ENCODE measurements at places on chromosomes 6 and 20. TPM values are rescaled to one million over a fixed set of nuclear protein-coding genes. Genes with fewer than 3 reads are reported as not detected.

DNA sequence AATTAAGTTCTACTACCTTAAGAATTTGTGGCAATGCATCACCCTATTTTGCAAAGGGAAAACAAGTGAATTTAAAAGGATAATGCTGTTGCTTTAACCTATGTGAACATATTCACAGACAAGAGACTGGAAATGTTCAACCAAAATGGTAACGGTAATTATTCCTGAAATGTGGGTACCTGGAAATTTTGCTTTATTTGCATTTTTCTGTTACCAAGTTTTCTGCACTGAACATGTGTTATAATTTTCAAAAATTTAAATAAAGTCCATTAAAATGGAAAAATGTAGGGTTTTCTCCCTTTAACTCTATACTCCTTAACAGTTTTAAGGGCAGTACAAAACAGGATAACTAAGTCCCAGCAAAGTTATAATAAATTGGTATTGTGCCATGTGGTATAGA is 66.4 kb downstream of the EPB41L2 start:
- H3K4me3 ChIP-seq = no peak overlapping the region
- DNase-seq = no peak
- no peaks in the 10 kb centered on the region for H3K27me3 ChIP-seq
- no peaks in the 10 kb centered on the region for H3K36me3 ChIP-seq

DNA sequence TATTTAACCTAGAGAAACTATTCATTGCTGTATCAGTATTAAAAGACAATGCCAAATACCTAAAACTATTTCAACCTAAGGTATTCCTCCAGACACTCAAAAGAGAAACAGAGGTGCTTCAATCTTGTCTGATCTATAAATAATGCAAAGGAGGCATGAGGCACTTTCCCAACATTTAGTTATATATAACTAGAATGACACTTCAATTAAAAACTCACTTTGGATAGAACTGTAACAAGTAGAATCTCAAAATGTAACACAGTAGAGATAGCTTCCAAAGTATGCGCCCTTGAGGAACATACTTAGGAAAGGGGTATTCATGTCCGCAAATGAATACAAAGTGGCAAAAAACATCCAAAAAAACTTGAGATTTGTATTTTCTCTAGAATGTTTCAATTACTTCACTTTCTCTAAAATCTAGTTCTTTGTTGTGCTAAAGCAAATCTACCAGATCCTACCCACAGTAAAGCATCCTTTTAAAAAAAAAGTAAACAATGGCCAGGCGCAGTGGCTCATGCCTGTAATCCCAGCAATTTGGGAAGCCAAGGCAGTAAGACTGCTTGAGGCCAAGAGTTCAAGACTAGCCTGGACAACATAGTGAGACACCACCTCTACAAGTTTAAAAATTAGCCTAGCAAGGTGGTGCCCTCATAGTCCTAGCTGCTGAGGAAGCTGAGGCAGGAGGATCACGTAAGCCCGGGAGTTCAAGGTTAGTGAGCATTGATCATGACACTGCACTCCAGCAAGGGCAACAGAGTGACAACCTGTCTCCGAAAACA is 10.3 kb downstream of the SYNCRIP start:
- no peak for DNase-seq
- no peak overlapping the region for H3K4me3 ChIP-seq
- peaks cover 59% of the 10 kb centered on the region for H3K36me3 ChIP-seq
- H3K4me1 ChIP-seq = no peaks in the 10 kb centered on the region
- H3K27me3 ChIP-seq = no peaks in the 10 kb centered on the region

DNA sequence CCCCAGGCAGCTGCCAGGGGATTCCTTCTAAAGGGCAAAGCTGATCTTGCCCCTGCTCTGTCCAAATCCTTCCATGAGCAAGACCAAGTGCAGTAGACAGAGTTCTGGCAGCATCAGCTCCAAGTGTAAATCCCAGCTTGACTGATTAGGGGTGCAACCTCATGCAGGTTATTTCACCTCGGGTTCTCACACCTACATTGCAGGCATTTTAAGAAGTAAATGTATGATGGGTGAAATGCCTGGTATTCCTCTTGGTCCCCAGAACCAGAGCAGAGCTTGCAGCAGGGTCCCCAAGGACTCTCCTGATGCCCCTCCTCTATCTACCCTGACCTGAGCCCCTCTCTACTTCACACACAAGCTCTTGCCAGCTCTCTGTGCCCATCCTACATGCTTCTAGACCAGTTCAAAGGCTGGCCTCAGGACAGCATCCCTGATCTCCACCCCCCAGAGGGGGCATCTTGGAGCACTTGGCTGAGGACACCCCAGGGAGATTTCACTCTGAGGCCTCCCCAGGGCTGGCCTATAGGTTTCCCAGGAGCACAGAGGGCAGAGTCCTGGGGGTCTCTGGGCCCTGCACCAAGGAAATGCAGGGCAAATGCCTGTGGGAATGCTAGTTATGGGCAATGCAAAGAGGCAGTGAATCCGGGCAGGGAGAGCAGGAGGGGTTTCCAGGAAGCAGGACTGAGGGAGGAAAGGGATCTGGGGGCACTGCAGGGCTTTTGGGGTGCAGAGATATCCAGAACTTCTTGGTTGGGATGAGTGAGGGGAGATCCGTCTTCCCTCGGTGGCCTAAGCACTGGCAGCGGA is 1.0 kb downstream of the LZTS3 start:
- peak overlapping the region; percentile 84 for H3K4me3 ChIP-seq
- peaks cover 20% of the 10 kb centered on the region for H3K4me1 ChIP-seq
- no peak overlapping the region for H3K27ac ChIP-seq

Gene SLC22A2
- 0.04 TPM for total RNA-seq

DNA sequence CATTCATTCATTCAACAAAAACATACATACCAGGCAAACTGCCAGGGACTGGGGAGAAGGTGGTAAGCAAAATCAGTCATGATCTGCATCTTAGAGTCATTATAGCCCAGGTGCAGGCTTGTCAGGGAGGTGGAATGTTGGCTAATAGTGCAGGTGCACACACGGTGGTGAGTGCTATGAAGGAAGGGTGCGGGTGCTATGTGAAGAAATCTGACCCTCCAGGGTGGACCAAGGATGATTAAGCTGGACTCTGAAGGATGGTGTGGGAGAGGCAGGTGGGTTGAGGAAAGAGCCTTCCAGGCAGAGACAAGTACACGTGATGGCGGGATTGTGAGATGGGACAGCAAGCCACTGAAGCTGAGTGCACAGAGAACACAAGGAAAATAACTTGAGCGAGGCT is 77.4 kb downstream of the B3GAT2 start:
- H3K4me3 ChIP-seq = no peak overlapping the region
- no peak for DNase-seq
- H3K27me3 ChIP-seq = no peaks in the 10 kb centered on the region
- no peaks in the 10 kb centered on the region for H3K4me1 ChIP-seq
- H3K27ac ChIP-seq = no peak overlapping the region

GRCh38 chr20:1872459-1873097 is 22.6 kb upstream of the SIRPA start:
- no peak for DNase-seq
- H3K27me3 ChIP-seq = peaks cover 2% of the 10 kb centered on the region
- H3K36me3 ChIP-seq = no peaks in the 10 kb centered on the region
- H3K4me3 ChIP-seq = no peak overlapping the region
- no peak overlapping the region for H3K27ac ChIP-seq
- peaks cover 2% of the 10 kb centered on the region for H3K4me1 ChIP-seq

GRCh38 chr20:25320035-25320800 is 70.4 kb downstream of the ABHD12 start:
- no peak overlapping the region for H3K27ac ChIP-seq
- no peaks in the 10 kb centered on the region for H3K27me3 ChIP-seq
- DNase-seq = no peak
- H3K36me3 ChIP-seq = peaks cover 16% of the 10 kb centered on the region
- H3K4me1 ChIP-seq = peaks cover 15% of the 10 kb centered on the region
- no peak overlapping the region for H3K4me3 ChIP-seq

- H3K27ac ChIP-seq = no peak overlapping the region
- H3K27me3 ChIP-seq = no peaks in the 10 kb centered on the region
- peaks cover 3% of the 10 kb centered on the region for H3K4me1 ChIP-seq
- DNase-seq = no peak
- H3K4me3 ChIP-seq = no peak overlapping the region
- no peaks in the 10 kb centered on the region for H3K36me3 ChIP-seq
Observed at GRCh38 chr6:3776881-3777507, 25.5 kb upstream of the PXDC1 start.

Gene DEK
- 99.6 TPM for total RNA-seq

GRCh38 chr20:58375759-58376352 is 13.2 kb upstream of the VAPB start:
- no peak overlapping the region for H3K27ac ChIP-seq
- no peaks in the 10 kb centered on the region for H3K27me3 ChIP-seq
- no peak overlapping the region for H3K4me3 ChIP-seq
- no peaks in the 10 kb centered on the region for H3K36me3 ChIP-seq
- peaks cover 5% of the 10 kb centered on the region for H3K4me1 ChIP-seq

Gene MUCL3
- not detected for total RNA-seq

Gene BMP2
- total RNA-seq = 1.9 TPM

GRCh38 chr6:63792736-63793464 is 157.3 kb downstream of the PHF3 start:
- H3K36me3 ChIP-seq = no peaks in the 10 kb centered on the region
- DNase-seq = no peak
- no peaks in the 10 kb centered on the region for H3K27me3 ChIP-seq

DNA sequence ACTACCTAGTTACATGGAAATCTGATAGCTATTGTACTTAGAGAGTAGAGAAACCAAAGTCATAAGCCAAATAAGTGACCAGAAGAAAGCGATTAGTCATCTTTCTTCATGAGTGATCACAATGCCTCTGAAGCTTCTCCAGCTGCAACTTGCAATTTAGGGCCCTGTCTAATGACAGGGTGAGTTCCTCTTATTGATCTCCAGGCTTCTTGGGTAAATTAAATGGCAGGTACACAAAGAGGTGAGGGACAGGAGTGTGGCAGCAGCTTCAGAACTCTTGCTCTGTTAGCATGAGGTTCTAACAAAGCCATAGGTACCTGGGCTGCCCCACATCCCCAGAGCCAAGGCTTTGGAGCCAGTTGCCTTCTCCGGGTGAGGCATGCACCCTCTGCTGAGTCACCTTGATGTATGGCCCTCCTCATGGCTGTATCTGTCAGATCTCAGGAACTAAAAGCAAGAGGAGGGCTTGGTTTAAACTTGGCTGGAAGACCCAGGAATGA is 60.8 kb downstream of the PRDM1 start:
- H3K4me1 ChIP-seq = peaks cover 6% of the 10 kb centered on the region
- H3K4me3 ChIP-seq = no peak overlapping the region
- no peak for DNase-seq
- H3K36me3 ChIP-seq = no peaks in the 10 kb centered on the region
- peaks cover 3% of the 10 kb centered on the region for H3K27me3 ChIP-seq

DNA sequence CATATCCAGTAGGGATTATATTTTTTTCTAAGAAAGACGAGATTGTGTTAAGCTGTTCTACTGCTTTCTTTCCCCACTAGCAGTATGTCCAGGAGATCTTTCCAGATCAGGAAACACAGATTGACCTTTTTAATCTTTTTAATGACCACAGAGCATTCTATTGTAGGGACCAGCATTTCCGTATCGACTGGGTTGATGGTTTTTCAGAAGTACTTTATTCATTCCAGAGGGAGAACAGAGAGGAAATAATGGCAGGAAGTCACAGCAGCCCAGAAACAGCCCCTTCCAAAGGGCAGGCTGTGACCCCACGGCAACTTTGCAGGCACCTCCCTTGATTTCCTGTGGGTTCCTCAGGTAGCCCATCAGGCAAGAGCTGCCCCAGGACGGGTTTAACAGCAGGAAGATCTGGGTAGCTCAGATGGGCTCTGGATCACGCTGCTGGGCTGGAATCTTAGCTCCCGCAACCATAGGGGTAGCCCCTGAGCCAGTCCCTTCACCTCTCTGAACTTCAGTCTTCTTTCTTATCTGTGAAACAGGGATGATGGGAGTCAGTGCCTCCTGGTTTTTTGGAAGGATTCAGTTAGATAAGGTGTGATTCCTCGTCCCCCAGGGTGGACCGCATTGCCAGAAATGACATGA is 23.8 kb upstream of the CHMP4B start:
- peaks cover 7% of the 10 kb centered on the region for H3K4me1 ChIP-seq
- peak overlapping the region; percentile 7 for H3K27ac ChIP-seq
- H3K27me3 ChIP-seq = no peaks in the 10 kb centered on the region

Gene LRP11
- total RNA-seq = 16.0 TPM

DNA sequence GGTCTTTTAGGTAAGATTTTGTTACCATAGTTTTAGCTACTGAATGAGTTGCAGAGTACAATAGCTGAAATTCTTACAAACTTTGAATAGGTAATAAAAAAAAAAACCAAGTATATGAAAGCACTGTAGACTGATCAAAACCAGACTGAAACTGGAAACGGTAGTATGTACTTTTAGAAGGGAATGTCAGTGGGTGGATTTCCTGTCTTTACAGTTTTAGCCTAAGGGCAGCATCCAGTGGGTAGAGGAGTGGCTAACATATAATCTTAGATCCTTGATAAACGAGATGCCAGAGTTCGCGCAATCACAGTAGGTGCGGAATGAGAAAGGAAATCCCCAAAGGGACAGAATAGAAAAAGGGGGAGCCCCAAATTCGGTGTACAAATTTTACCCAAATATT is 385.9 kb upstream of the RUNX2 start:
- DNase-seq = no peak
- no peak overlapping the region for H3K27ac ChIP-seq
- no peak overlapping the region for H3K4me3 ChIP-seq
- H3K4me1 ChIP-seq = no peaks in the 10 kb centered on the region
- H3K36me3 ChIP-seq = no peaks in the 10 kb centered on the region
- H3K27me3 ChIP-seq = no peaks in the 10 kb centered on the region

Gene LPA
- not detected for total RNA-seq

- peaks cover 7% of the 10 kb centered on the region for H3K4me1 ChIP-seq
- no peaks in the 10 kb centered on the region for H3K27me3 ChIP-seq
- H3K4me3 ChIP-seq = no peak overlapping the region
- no peak for DNase-seq
Observed at GRCh38 chr20:45782890-45783289, 8.8 kb downstream of the WFDC3 start.

- H3K4me3 ChIP-seq = no peak overlapping the region
- no peaks in the 10 kb centered on the region for H3K27me3 ChIP-seq
- DNase-seq = peak; percentile 38
Observed at GRCh38 chr6:152952866-152953509, 29.9 kb downstream of the FBXO5 start.

GRCh38 chr6:4388675-4389074 is 253.3 kb upstream of the ECI2 start:
- H3K4me1 ChIP-seq = no peaks in the 10 kb centered on the region
- no peaks in the 10 kb centered on the region for H3K27me3 ChIP-seq
- no peak overlapping the region for H3K4me3 ChIP-seq
- DNase-seq = no peak
- no peaks in the 10 kb centered on the region for H3K36me3 ChIP-seq

DNA sequence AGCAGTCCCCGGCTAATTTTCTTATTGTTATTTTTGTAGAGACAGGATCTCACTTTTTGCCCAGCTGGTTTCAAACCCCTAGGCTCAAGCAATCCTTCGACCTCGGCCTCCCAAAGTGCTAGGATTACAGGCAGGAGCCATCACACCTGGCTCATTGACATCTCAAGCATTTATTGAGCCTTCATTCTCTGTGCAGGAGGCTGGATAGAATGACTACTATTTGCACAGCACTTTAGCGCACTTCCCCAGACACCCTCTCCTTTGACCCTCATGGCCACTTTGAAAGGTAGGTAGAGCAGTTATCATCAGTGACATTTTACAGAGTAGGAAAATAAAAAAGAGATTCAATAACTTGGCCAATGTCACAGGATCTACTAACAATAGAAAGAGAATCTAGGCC is 124.0 kb upstream of the STXBP5 start:
- no peaks in the 10 kb centered on the region for H3K4me1 ChIP-seq
- H3K36me3 ChIP-seq = no peaks in the 10 kb centered on the region
- H3K27me3 ChIP-seq = no peaks in the 10 kb centered on the region
- no peak overlapping the region for H3K4me3 ChIP-seq
